CMK (cell line): ENCODE measurements at places on chromosomes 7 and 10.

DNA sequence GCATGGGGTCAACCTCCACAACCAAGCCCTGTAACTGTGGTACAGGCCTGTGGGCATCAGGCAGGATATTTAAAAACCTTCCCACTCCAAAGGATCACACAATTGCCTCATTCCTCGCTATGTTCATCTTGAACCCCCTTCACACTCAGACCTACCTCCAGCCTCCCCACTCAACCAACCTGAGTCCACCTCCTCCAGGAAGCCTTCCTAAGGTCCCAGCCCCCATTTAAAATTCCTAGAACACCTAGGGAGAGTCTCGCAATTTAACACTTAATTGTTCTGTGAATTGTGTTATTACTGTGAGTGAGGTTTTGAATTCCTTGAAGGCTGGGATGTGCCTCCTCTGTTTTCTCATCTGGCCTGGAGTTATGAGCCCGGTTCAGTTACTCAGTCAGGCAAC lies 93.1 kb upstream of the SMNDC1 start:
- DNase-seq: no peak

DNA sequence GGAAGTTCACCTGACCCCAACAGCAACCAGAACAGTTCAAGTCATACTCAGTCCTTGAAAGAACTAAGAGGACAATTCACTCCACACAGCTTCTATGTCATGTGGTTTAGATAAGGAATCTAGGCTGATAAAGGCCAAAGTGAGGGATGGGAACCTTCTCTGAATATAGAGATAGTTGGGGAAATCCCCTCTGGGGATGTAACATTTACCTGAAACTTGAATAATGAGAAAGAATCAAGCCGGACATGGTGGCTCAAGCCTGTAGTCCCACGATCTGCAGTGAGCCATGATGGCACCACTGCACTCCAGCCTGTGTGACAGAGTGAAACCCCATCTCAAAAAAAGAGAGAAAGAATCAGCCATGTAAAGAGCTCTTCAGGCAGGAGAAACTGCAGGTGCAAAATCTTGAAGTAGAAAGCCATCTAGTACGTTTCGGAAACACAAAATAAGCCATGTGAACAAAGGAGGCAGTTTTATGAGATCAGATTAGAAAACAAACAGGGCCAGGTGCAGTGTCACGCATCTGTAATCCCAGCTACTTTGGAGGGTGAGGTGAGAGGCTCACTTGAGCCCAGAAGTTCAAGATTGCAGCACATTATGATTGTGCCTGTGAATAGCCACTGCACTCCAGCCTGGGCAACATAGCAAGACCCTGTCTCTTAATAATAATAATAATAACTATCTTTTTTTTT lies 4.5 kb upstream of the DNMBP start:
- DNase-seq: no peak

DNA sequence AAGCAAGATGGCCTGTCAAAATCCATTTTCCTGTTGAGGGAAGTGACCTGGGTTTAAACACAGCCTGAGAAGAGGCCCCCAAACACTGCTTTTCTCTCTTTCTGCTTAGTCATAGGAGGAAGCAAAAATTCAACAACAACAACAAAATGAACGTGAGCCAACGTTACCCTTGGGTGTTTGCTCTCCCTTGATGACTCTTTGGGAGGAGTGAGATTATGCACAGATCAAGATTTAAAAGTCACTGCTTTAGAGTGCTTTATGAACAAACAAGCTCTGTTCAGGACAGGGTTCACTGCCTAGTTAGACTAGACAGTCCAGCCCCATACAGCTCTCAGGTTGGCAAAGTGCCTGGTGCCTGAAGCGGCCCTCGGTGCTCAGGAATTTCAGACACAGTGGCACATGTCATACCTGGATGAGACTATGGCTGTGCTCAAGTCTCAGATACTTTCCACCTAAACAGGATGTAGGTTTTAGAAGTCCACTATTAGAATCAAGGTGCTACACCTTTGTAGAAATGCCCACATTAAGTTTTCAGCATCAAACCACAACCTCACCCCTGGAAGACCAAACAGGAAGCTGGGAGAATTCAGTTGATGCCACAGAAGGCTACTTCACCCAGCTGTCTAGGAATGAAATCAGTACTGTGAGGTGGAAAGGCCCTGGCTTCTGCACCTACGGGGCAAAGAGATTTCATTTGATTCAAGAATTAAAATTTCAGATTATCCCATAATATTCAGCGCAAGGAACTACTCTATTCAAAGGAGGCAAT lies 38.7 kb downstream of the DENND11 start:
- no peak for DNase-seq

- no peak for DNase-seq
Measured at GRCh38 chr10:56623064-56623463, 262.0 kb upstream of the ZWINT start.

- no peak for DNase-seq
Measured at GRCh38 chr10:12572281-12572680, 222.9 kb downstream of the CAMK1D start.

GRCh38 chr7:158454631-158455030 lies 133.0 kb downstream of the PTPRN2 start:
- no peak for DNase-seq

DNA sequence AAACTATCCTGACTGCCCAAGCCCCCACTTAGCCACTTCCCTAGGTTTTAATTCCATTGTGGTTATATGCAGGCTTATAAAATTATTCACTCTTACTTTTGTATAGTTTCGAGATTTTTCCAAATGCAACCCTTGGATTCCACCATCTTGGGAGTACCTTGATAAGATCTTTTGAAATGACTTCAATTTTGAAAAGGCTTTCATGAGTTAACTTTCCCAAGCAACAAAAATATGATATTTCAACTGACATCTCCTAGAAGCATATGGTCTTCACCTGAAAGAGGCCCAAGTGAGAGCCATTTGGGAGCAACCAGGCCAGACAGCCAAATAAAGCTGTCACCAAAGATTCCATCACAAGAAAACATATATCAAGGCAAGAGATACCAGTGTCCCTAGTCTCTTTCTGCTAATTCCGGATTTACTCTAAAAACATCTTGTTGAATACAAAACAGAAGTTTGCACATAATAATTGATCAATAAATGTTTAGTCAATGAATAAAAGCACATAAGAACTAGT lies 1.7 kb upstream of the ST8SIA6 start:
- no peak for DNase-seq

DNA sequence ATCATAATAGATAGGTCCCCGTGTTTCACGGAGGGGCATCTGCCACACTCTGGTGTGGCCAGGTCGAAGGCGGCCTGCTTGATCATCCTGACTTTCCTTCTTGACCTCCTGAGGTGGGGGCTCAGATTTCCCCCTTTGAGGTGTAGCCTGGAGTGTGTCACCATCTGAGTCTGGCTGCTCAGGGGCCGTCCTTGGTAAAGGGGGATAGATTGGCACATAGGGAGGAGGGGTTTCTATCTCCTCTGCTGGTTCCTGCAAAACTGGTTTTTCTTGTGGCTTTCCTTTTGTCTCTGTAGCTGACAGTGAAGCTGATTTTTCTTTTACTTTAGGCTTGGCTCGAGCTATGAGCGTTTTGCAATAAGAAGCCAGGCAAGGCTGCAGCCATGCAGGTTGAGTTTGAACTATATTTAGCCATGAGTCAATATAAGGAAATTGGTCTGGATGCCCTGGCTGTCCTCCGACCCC lies 7.1 kb upstream of the ZNF117 start:
- DNase-seq: no peak

- no peak for DNase-seq
Measured at GRCh38 chr10:47207281-47207615, 92.7 kb upstream of the GDF10 start.

- DNase-seq: no peak
Measured at GRCh38 chr7:68547181-68547580, 1051.1 kb upstream of the AUTS2 start.

DNA sequence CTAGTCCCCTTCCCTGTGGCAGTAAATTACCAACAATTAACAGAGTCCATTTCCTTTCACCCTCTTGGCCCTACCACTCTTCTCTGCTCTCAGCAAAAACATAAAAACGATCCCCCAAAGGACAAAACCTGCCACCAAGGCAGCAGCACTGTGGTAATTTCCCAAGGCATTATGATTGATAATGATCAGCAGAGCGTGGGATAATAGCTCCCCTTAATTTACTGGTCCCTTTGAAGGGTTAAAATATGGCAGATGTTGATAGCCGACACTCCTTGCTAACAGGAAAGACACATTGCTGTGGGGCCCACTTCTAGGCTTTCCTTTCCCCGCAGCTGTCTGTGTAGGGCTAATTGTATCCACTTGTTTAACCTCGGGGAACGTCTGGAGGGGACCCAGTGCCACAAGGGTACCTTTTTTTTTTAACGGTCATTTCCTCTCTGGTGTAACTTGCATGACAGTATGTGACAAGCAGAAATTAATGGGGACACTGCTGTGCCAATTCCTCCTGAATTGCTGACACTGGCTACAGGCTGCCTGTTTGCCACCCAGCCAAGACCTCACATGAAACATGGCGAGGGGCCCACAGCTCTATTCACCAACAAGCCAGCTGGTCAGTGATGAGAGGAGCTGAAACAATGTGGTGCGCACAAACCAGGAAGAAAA lies 81.3 kb downstream of the CDK6 start:
- peak; percentile 83 for DNase-seq

DNA sequence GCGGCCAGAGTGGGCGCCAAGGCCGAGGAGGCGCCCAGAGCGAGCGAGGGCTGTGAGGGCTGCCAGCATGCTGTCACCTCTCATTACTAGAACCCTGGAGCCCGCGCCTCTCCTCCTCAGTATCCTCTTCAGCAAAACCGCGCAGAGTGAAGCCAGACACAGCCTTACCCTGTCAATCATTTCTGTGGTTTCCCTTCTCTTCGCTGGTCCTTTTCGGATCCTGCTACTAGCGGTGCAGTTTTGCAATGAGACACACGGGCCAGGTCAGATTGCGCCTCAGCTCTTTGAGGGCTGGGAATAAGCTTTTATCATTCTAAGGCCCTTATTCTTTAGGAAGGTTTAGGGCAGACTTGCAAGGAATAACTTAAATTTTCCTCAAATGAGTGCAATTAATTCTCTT lies 55.5 kb upstream of the FAM171A1 start:
- no peak for DNase-seq

DNA sequence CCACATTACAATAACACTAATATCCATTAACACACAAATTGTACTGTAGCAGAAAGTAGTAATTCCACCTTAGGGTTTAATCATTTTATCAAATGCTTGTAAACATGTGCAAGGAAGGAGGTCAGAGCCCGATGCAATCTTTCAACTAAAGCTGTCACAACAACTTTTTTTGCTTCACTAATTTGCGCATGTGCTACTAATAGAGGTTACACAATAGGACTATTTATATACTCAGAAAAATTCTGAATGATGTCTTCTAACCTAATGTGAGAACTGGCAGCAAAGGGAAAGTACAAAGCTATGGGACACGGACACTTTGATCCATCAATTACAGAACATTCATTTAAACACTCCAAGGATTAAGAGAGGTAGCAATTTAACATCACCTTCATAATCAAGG lies 244.4 kb downstream of the CHCHD3 start:
- DNase-seq: no peak

DNA sequence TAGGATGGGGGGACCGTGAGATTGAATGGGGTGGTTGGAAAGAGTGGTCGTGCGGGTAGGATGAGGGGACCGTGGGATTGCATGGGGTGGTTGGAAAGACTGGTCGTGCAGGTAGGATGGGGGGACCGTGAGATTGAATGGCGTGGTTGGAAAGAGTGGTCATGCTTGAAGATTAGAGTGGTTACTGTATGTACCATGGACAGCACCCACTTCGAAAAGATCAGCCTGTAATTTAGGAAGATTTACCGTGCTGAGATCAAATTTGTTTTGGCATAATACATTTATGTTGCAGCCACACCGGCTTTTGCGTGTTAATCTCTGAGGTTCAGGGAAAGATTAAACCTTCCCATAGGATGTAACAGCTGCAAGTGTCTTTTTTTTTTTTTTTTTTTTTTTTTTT lies 495.2 kb upstream of the ADARB2 start:
- no peak for DNase-seq

DNA sequence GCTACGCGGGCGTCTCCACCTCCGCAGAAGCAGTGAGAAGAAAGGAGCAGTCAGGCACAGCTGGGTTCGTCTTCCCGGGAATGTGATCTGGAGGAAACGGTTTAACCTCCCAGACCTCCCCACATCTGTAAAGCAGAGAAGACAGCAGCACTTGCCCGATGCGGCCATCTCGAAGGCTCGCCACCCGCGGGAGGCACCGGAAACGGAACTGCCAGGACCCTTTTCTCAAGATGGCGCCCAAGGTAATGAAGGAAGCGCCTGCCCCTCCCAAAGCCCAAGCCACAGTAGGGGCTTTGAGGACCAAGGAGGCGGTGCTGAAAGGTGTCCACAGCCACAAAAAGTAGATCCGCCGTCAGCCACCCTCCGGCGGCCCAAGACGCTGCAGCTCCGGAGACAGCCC lies 41.7 kb downstream of the ASB13 start:
- no peak for DNase-seq

GRCh38 chr10:58334817-58335305 lies at the start of gene UBE2D1:
UBE2D1 (plus strand) TSS chr10:58335006; CDS start chr10:58335202, 196 bp downstream.
- DNase-seq: peak; percentile 14

DNA sequence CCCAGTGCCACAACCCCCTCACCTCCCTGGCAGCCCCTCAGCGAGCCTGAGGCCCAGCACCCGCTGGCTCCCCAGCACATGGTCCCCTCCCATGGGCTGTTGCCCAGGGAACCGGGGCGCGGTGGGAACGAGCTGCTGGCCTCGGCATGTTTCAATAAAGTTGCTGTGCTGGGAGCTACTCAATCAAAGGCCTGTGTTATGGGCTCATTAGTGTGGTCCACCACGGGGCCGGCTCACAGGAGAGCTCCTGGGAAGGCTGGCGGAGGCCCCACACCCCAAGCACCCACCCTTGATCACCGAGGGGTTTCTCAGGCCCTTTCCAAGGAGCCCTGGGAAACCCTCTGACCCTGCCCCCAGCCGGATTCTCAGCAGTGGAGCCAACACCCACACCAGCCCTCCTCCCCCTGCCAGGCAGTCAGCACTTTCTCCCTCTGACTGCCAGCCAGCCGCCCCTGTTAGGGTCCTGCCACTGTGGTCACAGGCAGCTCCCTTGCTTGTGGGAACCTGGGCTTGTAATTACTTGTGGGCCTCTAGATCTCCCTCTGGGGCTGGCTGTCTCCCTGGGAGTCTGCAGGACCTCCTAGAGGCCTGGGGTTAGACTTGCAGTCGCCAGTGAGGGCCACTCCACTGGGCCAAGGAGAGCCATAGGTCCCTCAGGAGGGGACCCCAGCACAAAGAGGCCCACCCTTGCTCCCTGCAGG lies 24.8 kb upstream of the TRIM8 start:
- DNase-seq: no peak

DNA sequence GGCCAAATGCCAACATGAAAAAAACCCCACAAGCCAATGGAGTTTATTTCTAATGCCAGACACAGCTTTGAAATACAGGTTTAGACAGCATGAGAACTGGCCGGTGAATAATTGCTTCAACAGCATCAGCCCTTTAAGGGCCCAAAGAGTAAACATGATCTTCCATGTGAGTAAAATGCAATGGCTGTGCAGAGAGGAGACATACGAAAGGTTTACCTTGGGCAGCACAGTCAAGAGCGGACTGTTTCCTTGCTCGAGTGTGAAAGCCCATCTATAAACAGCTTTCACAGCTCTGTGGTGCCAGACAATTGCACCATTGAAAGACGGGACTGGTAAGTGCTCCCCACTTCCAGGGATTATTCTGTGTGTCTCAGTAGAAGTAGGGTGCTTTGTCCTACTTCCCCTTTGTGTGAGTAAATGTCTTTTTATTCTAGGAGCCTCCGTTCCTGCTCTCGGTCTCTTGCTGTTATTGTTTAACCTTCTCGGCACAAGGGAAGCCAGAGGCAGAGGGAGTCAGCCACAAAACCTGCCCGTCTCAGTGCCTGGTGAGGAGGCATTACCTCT lies 77.8 kb upstream of the KAT6B start:
- DNase-seq: no peak

GRCh38 chr10:17644485-17644943 lies 563 bp downstream of the STAM start:
- no peak for DNase-seq

- no peak for DNase-seq
Measured at GRCh38 chr7:76310102-76310957, 7.9 kb downstream of the HSPB1 start.
